ENCODE measurements at places on chromosomes 2 and 18.

DNA sequence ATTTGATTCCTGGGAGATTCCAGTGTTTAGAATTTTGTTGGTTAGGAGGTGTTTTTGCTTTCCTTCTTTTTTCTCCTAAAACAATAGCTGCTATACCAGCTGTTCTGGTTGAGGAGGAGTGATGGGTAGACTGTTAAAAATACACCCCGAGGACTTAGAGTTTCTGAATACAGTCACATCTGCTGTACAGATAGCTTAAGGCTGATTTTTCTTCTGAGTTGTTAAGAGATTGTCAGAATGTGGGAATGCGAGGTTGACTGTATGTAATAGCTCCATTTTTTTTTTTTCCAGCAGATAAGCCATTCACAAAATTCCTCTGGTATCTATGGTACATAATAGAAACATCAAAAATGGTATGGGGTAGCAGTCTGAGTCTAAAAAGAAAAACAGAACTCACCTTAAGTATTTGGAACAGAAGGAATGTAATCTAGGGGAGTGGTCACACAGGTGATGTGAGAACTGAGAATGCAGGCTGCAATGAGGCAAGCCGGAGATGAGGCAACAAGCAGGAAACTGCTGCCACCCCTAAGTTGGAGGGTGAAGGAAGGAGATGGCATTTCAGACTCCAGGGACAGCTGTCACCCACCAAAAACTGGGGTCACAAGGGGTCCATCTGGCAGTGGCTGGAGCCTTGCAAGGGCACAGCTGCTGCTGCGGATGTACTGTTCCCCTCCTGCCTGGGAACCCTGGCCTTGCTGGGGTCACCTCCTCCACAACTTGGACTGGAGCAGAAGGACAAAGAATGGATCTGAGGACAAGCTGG, 2.4 kb downstream of the DGKD start:
- DNase-seq, result no peak

DNA sequence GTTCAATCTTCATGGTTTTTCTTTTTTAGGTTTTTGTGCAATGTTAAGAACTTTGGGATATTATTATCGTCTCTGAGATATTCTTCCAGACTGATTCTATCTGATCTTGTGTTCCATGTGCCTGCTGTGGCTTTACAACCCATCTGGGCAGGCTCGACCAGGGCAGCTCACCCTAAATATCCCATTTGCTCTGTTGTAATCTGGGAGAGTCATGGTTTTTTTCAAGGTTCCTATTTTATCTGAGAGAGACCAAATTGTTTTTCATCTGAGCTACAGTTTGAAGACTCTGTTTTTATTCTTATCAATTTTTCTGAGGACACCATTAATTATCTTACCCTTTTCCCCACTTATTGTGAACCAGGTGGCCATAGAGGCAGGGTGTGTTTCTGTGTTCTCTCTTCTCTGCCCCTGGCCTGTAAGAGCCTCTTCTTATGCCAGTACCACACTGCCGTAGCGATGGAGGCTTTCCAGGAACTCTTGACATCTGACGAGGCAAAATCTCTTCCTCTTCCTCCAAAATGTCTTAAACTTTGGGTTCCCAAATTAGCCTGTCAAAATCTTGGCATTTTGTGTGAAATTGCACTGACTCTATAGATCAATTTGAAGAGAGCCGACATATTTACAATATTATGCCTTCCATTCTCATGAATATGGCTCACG, 3.1 kb downstream of the SP140L start:
- DNase-seq, result no peak

- DNase-seq, result peak; percentile 29
Measured at GRCh38 chr2:156190517-156190916, 142.0 kb downstream of the NR4A2 start.

- DNase-seq, result no peak
Measured at GRCh38 chr2:86012007-86012712, 93.5 kb downstream of the POLR1A start.

DNA sequence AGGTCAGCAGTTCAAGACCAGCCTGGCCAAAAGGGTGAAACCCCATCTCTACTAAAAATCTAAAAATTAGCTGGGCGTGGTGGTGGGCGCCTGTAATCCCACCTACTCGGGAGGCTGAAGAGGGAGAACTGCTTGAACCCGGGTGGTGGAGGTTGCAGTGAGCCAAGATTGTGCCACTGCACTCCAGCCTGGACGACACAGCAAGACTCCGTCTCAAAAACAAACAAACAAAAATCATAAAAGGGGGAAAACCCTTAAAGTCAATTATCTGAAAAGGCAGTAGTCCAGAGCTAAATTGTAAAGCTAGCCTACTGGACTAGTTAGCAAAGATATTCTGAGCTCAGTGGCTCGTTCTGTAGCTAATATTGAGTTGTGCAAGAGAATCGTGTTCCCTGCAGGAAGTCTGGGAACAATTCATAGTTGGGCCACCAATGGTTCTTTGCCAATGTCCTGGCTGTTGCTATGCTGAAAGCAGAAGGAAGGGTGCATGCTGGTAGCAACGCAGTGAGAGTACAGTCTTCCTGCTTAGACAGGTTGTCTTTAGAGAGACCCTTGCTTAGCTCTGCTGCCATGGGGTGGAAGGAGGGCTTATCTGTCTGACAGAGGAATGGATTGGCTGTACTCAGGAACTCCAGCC, 4.3 kb downstream of the TGOLN2 start:
- DNase-seq, result no peak

DNA sequence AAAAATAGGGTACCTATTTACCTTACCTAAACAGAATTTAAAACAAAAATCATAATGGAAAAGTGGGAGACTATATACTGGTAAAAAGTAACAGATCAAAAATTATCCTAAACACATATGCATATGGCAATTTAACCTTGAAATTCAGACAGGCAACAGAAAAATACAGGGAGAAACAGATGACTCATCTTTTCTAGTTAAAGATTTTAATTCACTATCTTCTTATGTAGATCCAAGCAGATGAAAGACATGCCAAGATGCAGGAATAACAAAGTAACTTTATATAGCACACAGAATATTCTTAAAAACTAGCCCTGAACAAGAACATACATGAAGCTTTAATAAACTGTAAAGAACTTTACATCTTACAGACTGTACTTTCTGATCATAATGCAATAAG, 30.9 kb downstream of the PRPF40A start:
- no peak for DNase-seq

GRCh38 chr2:189426886-189427285, 14.4 kb upstream of the WDR75 start:
- no peak for DNase-seq

DNA sequence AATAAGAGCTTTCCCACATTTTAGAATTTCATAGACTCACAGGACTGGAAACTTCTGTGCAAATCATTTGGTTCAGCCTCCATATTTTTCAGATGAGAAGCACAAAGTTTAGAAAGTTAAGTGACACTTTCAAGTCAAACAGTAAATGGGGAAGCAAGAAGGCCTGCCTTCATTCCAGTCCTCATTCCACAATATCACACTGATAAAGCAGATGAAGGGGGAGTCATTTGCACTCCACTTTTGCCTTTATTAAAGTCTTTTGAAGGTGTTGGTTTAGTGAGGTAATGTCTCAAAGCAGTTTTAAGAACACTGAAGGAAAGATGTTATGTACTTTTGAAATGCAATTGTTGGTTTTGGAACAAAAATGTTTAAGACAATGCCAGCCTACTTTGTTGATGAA, 32.7 kb upstream of the STAT4 start:
- DNase-seq, result no peak
